NCI-H226 (cell line): ENCODE measurements at places on chromosomes 7 and 10.

GRCh38 chr7:28973591-28973990, 15.5 kb upstream of the TRIL start:
- no peak for DNase-seq

GRCh38 chr10:110241841-110242240, 34.4 kb downstream of the MXI1 start:
- no peak for DNase-seq

- no peak for DNase-seq
Measured at GRCh38 chr10:51709324-51709972, 10.1 kb upstream of the CSTF2T start.

GRCh38 chr7:16985621-16986020, 103.8 kb upstream of the AGR3 start:
- peak; percentile 50 for DNase-seq

- no peak for DNase-seq
Measured at GRCh38 chr7:27631391-27631790, 31.3 kb downstream of the HIBADH start.

- DNase-seq, result no peak
Measured at GRCh38 chr10:90929179-90929578, 8.3 kb upstream of the ANKRD1 start.

- DNase-seq, result no peak
Measured at GRCh38 chr10:63628526-63629362, 107.5 kb downstream of the REEP3 start.

- DNase-seq, result no peak
Measured at GRCh38 chr10:51087114-51087513, 12.8 kb downstream of the PRKG1 start.

- no peak for DNase-seq
Measured at GRCh38 chr10:133399123-133399601, 5.2 kb downstream of the MTG1 start.

- DNase-seq, result no peak
Measured at GRCh38 chr7:73789051-73789450, 19.0 kb upstream of the CLDN3 start.
